Stimulated activated naive CD8-positive, alpha-beta T cell treated with anti-CD3 and anti-CD28 coated beads, Interleukin-15, amount 100 ng/mL, for 72 hours (primary cell): ENCODE measurements at places on chromosomes 12 and 14.
A peak's percentile ranks its signal among the peaks of the same experiment; 100 is the strongest.

- no peak for DNase-seq
Observed at GRCh38 chr14:103207388-103208072, 84.3 kb downstream of the TNFAIP2 start.

GRCh38 chr14:96191841-96192462 lies 12.7 kb upstream of the BDKRB2 start:
- DNase-seq: no peak

- DNase-seq: no peak
Observed at GRCh38 chr12:69949311-69950002, 124.4 kb downstream of the MYRFL start.

DNA sequence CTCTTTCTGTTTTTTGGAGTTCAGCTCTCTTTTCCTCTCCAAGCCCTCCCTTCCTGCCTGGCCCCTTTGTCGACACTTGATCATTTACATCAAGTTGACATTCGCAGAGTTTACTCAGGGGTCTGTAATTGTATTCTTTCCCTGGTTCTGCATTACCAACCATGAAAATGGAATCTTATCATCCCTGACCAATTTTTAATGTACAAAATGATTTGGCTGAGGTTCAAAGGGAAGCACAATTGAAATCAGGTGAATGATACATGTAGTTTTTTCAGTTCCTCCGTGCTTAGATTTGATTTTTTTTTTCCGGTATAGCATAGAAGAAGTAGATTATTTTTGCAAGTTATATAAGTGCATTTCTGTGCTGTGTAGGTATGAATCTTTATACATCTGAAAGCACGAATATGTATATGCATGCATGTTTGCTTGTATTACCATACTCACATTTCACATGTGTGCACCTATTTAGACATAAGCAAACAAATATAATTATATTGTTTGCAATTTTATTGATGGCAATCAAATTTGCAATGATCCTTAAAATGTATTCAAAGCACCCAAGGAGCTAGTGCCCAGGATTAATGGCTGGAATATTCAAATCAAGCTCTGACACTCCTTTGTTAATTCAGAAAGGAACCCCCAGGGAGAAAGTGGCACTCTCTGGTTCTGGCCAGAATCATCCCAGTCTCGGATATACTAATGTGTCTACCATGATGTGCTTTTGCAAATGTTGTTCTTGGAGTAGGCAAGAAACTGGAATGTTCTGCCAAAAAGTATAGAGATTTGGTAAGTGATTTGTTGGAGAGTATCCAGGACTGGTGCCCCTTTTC lies 189.3 kb downstream of the VRK1 start:
- DNase-seq: no peak

GRCh38 chr14:68651652-68652432 lies 141.0 kb downstream of the ZFP36L1 start:
- no peak for DNase-seq

- DNase-seq: no peak
Observed at GRCh38 chr12:58919231-58920101, 838 bp downstream of the LRIG3 start.

- DNase-seq: no peak
Observed at GRCh38 chr12:97559267-97559666, 96.7 kb downstream of the RMST start.

- DNase-seq: no peak
Observed at GRCh38 chr12:65535946-65536345, 257.5 kb downstream of the MSRB3 start.

DNA sequence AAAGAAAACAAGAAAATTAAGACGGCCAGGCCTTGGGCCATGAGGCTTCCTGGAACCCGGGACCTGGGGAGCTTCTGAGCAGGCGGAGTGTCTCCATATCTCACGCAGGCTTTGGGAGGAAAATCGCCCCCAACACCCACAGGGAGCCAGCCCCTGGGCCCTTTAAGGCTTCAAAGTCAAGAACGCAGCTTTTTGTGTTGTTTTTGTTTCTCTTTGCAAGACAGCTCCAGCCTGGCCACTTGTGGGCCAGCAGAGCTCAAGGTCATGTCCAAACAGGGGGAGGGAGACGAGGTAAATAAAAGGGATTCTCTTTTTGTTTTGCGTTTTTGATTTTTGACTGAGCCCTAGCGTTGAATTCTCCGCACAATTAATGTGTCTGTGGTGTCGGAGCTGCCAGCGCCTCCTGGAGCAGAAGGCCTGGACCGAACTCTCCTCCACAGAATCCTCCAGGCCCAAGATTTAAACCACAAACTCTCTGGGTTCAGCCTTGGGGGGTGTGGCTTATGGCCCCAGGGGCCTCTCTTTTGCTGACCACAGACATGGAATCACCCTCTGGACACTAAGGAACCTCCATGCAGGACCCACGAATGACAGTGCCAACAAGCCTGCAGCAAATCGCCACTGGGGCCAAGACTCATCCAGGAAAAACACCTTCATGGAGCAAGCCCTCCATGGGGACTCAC lies 8.2 kb downstream of the SCARB1 start:
- DNase-seq: no peak

DNA sequence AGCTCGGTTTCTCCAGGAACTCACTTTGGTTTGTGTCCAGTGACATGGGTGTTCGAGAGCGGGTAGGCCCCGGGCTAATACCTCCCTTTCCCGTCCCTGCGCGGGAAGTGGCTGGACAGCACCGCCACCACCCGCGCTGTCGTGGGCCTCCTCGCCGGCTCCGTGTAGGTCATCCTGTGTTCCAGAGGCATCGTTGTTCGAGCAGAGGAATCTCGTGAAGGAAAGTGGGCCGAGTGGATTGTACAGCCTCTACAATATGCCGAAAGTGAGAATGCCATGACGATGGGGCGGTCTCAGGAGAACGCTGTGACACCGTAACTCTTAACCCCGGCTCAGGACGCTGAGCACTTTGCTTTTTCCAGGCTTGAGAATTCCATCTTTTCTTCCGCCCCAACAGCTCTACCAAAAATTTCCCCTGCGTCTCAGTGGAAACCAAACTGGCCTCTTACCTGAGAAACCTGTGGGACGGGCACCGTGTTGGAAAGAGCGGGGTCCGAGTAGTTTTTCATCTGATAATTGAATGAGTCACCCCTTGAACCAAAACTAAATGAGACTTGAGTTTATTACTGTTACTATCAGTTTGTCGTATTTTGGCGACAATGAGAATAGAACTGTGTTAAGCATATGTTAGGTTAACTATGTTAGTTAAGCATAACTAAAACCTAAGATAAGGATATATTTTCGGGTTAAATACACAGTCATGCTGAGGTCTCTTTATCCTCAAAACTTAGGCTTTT lies 510 bp downstream of the EIF2S1 start:
- no peak for DNase-seq

- DNase-seq: no peak
Observed at GRCh38 chr12:26700430-26700829, 132.6 kb downstream of the ITPR2 start.

DNA sequence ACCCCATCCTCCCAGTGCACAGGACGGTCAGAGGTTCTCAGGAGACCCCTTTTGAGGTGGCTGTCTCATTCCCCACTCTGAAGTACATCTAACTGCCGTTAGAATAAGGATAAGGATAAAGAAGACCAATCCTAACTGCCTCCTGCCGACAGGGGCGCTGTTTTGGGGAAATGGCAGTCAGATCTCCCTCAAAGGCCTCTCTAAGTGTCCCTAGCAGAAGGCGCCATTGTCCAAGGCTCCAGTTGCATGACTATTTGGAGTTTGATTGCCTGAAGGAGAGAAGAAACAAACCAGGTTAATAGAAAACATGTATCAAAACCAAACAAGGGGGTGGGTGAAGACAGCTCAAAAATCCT lies 29.1 kb upstream of the KLRB1 start:
- no peak for DNase-seq

DNA sequence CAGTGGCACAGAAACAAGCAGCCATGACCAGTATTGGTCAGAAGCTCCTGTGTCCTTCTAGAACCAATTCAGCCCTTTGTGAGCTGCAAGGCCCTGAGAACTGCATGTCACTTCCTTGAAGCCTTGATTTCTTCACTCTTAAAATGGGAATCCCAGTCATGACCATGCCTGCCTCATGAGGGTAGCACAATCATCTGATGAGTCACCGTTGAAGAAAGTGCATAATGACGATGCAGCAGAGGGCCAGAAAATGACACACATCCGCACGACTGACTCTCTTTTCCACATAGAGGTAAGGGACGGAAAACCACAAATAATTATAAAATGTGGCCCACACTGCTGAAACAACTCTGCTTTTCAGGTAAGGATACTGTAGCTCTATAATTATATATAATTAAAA lies 777.4 kb downstream of the BCL11B start:
- peak; percentile 11 for DNase-seq

GRCh38 chr14:82387699-82388098 lies 854.0 kb upstream of the SEL1L start:
- no peak for DNase-seq

DNA sequence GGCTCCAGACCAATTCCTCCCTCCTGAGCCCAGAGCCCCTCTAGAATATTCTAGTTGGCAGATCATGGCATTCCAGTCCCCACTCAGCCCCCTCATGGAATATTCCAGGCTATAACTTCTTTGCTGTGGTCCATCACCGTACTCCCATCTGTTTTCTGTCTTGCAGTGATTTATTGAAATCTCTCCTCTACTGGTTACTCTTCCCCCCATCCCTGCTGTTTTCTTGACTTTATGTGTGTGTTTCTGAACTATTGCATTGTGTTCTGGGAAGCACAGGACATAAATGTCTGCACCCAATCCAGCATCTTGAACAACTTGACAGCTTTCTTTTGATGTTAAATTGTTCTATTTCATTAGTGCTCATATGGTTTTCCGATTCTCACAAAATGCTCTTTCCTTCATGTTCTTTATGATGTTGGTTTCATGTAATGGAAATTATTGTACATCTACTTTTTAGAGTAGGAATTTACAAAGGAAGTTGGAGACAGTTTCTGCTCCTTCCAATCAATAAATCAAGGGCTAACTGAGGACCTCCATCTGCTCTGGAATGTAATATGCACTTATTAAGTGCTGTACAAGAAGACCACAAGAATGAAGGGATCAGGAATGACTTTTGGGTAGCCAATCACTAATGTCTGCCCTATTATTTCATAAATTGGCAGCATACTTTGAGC lies 26.3 kb downstream of the PDE6H start:
- DNase-seq: no peak

DNA sequence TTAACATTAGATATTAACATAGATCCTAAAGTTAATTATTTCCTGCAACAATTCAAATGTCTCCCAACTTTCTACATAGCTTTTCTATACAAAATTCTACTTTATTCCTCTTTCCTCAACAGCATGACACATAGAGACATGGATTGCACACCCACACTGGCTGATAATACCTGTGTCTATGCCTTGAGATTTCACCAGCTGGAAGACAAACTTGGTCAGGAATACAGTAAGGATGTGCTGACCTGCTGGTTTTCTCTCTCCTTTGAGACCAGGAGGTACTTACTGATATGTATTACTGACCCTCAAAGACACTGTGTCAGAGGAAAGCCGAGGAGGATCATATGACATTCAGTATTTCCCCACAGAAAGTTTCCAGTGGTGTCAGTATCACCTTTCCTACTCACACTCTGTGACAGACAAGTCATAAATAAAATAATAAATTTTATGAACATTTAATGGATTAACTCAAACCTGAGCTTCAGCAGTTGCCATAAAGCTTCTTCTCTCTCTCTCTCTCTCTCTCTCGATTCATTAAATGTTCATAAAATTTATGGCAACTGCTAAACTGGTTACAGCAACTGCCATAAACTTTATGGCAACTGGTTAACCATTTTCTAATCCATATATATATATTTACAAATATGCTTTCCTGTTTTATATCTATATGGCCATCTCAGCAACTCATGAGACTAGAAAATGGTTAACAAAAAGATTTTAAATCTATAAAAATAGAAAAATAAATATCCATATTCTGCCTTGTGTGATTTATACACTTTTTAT lies 22.7 kb downstream of the EIF2S3B start:
- DNase-seq: no peak

GRCh38 chr14:34044373-34044637 lies 93.4 kb upstream of the EGLN3 start:
- DNase-seq: no peak

DNA sequence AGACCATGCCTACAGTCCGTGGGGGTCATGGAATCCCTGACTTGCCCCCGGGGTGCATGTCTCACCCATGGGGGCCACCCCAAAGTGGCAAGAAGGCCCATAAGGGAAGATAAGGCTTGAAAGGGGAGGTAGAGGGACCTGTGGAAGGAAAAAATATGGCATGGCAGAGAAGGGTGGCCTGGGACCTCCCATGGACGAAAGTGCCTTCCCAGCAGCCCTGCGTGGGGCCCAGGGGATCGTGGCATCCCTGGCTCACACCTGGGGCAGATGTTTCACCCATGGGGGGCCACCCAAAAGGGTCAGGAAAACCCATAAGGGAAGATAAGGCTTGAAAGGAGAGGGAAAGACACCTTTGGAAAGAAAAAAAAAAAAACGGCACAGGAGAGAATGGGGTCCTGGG lies 264.6 kb downstream of the ALG10 start:
- DNase-seq: no peak

- DNase-seq: no peak
Observed at GRCh38 chr12:42652048-42652447, 62.5 kb upstream of the PRICKLE1 start.

GRCh38 chr12:31214626-31215517 lies 111.1 kb downstream of the SINHCAF start:
- DNase-seq: no peak

GRCh38 chr12:128986957-128987356 lies 133.7 kb downstream of the GLT1D1 start:
- no peak for DNase-seq

- DNase-seq: no peak
Observed at GRCh38 chr14:77198561-77198960, 17.0 kb downstream of the TMEM63C start.

DNA sequence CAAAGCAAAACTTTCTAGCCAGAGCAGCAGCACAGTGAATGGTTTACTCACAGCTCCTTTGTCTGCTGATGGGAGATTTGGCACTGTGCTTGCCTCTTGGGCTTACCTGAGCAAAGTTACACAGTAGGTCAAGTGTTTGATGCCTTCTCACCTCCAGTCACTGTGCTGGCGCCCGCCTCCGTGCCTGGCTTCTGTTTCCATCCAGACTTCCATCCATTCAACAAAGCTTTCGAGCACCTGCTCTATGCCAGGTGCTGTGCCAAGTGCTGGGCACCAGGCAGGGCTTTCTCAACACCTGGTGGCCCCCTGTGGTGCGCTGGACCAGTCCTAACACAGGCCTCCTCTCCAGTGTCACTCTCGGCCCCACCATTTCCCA lies 199.2 kb upstream of the EEA1 start:
- DNase-seq: no peak
